ENCODE measurements at places on chromosomes 7 and 10. TPM values are rescaled to one million over a fixed set of nuclear protein-coding genes. Genes with fewer than 3 reads are reported as not detected.

Gene NPY4R
- not detected for total RNA-seq

Gene EPDR1
- 66.9 TPM for total RNA-seq

Gene BTBD16
- total RNA-seq: not detected

Gene CELF2
- 28.7 TPM for total RNA-seq

Gene GSTK1
- 244 TPM for total RNA-seq

Gene PRF1
- 3.5 TPM for total RNA-seq

Gene DLG5
- 60.9 TPM for total RNA-seq

Gene POLR2J2
- 2.0 TPM for total RNA-seq

Gene FAM25A
- total RNA-seq: not detected

Gene KCND2
- total RNA-seq: 2.1 TPM

Gene BNIP3
- 59.6 TPM for total RNA-seq

DNA sequence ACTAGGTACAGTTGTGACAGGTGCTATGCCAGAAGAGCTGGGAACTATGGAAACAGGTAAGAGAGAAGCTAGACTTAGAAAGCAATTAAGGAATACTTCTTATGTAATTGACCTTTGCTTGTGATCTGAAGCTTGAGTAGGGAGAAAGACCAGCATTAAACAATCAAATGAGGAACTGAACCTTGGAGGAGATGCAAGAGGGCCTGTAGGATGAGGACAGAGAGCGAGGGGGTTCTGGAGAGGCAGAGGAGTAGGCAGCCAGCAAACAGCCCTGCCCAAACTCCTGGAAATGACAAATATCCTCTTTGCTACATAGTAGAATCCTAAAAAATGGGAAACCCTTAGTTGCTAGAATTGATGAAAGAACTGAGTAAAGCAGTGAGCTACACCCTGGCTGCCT lies 41.6 kb upstream of the FAM204A start:
- DNase-seq: no peak

DNA sequence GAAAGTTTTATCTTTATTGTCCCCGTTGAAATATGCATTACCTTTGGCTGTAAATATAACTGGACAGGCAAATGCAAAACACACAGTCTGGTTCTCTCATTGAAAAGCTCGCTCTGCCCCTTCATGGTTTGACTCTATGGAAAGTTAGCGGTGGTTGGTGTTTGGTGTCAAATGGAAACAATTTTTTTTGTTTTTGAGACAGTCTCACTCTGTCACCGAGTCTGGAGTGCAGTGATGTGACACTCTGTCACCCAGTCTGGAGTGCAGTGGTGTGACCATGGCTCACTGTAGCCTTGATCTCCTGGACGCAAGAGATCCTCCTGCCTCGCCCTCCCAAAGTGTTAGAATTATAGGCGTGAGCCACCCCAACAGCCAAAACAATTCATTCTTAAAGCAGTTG lies 149.7 kb downstream of the LRRC4 start:
- no peak for DNase-seq

DNA sequence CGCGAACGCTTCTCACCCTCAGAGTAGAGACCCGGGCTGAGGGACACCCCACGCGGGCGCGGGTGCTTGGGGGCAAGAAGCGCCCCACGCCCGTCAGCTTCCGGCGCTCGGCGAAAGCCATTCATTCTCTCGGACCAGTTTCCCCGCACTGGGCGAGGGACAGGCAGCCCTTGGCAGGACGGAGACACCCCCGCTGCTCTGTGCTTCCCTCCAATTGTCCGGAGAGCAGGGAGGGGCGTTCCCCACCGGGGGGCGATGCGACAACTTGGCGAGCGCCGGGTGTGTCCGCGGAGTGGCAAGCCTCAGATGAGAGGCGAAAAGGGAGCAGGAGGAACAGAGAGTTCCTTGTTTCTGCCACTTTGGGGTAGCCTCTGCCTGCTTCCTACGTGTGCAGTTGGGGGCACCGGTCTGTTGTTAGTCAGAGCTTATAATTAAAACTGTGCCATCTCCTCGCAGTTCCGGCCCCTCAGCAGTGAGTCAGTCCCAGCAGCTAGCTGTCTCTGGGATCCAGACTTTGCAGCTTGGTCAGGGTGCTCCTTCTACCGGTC lies 1.7 kb downstream of the GPR158 start:
- DNase-seq: no peak

GRCh38 chr7:88647825-88648224 lies 111.7 kb upstream of the ZNF804B start:
- DNase-seq: no peak

GRCh38 chr7:86978808-86979506 lies 80.5 kb downstream of the ELAPOR2 start:
- DNase-seq: no peak

- DNase-seq: no peak
Observed at GRCh38 chr7:138632826-138633602, 68.1 kb downstream of the SVOPL start.

- DNase-seq: no peak
Observed at GRCh38 chr10:86058964-86059363, 307.6 kb downstream of the GRID1 start.

DNA sequence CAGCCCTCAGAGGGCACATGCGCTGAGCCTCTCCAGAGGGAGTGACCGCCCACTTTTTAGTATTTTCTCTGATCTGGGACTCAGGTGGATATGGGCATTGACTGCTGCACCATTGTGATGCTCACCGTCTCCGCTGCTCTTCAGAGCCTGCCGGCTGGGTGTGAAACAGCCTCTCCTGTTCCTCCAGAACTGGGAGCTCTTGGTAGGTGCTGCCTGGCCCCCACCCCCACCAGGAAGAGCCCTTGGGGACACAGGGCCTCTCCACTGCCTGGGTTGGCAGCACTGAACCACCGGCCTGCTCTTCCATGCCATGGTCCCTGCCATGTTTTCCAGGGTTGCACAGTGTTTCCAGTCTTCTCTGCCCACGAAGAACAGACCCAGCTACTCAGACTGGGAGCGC lies 36.3 kb downstream of the ARHGAP22 start:
- no peak for DNase-seq

- no peak for DNase-seq
Observed at GRCh38 chr10:33817605-33818004, 483.1 kb upstream of the NRP1 start.

- DNase-seq: no peak
Observed at GRCh38 chr10:75109459-75109778, 2.0 kb upstream of the SAMD8 start.

GRCh38 chr10:24848195-24848594 lies 104.2 kb downstream of the PRTFDC1 start:
- DNase-seq: no peak

- DNase-seq: no peak
Observed at GRCh38 chr7:143407287-143408251, 1.1 kb downstream of the EPHA1 start.

- peak; percentile 71 for DNase-seq
Observed at GRCh38 chr7:123747620-123748141, 1.1 kb downstream of the WASL start.

DNA sequence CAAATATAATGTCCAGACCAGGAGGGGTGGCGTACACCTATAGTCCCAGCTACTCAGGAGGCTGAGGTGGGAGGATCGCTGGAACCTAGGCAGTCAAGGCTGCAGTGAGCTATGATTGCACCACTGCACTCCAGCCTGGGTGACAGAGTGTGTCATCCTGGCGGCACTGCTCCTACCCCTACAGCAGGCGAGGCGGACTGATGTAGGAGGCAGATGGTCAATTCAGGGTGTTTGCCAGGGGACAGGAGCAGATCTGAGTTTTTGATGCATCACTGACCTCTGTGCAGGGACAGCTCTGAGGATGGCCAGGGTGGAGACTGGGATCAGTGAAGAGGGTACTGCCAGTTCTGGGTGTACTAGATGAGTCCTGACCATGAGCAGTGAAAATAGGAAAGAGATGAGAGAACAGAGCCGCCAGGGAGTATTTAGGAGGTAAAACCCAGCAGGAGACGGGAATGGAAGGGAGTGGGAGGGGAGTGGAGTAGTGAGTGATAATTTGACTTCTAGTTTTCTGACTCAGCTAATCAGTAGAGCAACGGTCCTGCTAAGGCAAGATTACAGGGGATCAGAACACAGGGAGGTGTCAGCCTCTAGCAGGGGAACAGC lies 75.3 kb downstream of the HIP1 start:
- no peak for DNase-seq

DNA sequence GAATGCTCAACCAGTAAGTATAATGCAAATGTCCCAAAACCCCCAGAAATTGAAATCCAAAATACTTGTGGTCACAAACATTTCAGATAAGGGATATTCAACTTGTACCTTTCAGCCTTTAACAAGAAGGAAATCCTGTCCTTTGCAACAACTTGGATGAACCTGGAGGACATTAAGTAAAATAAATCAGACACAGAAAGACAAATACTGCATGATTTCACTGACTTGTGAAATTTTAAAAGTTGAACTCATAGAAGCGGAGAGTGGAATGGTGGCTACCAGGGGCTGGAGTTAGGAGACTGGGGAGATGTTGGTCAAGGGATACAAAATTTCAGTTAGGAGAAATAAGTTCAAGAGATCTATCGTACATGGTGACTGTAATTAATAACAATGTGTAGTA lies 187.6 kb downstream of the DNAH11 start:
- no peak for DNase-seq

GRCh38 chr10:128091636-128092210 lies 34.5 kb downstream of the MKI67 start:
- no peak for DNase-seq

- DNase-seq: peak; percentile 37
Observed at GRCh38 chr10:18214691-18215563, 74.7 kb downstream of the CACNB2 start.

DNA sequence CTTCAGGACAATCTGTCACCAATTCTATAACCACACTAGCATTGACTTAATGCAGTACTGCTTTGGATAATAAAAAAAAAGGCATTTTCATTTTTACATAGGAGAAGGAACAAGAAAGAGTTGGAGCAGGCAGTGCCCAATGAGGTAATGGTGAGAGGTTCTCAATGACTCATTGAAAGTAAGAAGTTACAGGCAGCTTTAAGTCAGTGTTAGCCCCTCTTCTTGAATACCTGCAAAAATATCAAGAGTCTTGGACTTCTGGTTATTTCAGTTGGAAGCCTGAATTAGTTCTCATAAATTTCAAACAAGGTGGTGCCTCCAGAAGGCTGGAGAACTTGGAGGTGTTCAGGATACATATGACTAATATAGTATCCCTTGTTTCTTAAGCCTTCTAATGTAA lies 422.5 kb downstream of the HTR7 start:
- DNase-seq: no peak

Data from thyroid gland (tissue), 4 donors.